ENCODE measurements at places on chromosomes 13 and 19.

DNA sequence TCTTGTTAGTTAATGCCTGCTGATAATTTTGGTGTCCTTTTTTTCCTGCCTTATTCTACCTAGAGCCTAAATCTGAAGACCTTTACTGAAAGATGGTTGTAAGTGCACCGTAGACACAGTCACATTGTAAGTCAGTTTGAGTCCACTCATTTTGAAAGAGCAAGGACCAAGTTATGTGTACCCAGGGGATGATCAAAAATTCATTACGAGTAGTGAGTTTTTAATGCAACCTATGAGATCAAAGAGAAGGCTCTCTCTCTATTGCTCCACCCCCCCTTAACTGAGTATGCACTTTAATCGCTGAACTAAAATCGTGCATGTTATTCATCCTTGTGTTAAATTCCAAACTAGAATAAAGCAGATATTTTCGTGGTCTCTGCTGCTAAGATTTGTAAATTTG lies 1.8 kb downstream of the RAP2A start:
- peaks cover 21% of the 10 kb centered on the region for H3K4me1 ChIP-seq
- no peaks in the 10 kb centered on the region for H3K27me3 ChIP-seq
- H3K27ac ChIP-seq, result no peak overlapping the region
- no peaks in the 10 kb centered on the region for H3K36me3 ChIP-seq
- H3K4me3 ChIP-seq, result peak overlapping the region; percentile 33

- no peaks in the 10 kb centered on the region for H3K36me3 ChIP-seq
- H3K4me1 ChIP-seq, result no peaks in the 10 kb centered on the region
- no peaks in the 10 kb centered on the region for H3K27me3 ChIP-seq
- H3K27ac ChIP-seq, result no peak overlapping the region
- DNase-seq, result no peak
Measured at GRCh38 chr13:68927387-68928026, 1180.1 kb upstream of the ATXN8OS start.

DNA sequence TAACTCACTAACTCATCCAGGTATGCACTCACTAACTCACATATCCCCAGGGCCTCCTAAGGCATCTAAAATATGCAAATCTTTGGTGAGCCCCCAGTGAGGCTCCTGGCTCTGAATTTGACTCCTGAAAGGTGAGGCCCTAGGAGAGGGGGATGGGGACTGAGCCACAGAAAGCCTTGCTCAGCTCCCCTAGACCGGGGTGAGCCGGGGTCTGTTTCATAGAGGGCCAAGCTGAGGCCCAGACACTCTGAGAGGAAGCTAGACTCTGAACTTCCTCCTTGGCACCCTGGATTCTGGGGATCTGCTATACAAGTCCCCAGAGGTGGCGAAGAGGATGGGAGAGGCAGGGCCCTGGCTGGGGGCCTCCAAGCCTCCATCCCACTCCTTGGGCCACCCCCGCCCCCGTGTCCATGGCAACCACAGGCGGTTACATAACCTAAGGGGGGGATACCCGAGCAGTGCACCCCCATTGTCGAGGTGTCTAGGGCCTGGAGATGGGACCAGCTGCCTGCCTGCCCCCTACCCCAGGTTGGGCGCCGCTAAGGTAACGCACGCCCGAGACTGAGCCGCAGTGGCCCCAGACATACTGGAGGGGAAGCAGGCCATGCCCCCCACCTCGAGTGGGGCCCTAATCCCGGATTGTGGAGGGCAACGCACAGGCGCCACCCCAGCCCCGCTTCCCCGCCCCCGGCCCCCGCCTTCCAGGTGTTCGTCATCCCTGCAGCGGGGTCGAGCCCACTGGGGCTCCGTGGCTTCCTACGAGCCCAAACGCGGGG lies 646 bp downstream of the ABHD8 start:
- no peaks in the 10 kb centered on the region for H3K36me3 ChIP-seq
- H3K27ac ChIP-seq, result peak overlapping the region; percentile 53
- no peak for DNase-seq
- no peaks in the 10 kb centered on the region for H3K27me3 ChIP-seq

DNA sequence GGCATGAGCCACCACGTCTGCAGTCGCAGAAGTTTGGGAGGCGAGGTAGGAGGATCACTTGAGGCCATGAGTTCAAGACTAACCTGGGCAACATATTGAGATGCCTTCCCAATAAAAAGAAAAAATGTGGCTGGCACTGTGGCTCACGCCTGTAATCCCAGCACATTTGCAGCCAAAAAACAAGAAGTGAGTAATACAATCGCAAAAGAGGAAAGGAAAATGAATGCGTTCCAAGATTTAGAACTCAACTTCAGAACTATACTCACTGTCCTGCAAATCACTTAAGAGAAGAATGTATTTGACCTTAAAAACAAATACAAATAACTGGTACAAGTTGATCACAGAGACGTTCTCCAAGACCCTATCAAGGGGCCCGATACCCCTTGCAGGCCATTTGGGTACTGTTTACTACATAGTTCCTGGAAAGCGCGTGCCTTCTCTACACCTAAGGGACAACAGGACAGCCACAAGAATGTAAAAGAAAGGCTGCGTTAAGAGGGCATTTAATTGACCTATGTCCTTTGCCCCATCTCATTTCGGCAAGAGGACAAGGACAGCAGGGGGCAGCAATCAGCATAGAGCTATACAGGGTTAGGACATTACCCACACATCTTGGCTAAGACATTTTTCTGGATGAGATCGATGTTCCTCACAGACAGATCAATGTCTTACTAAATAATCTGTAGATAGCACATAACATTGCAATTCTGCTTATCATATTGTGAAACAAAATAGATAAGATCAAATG lies 41.3 kb downstream of the FLT3 start:
- no peaks in the 10 kb centered on the region for H3K27me3 ChIP-seq
- H3K27ac ChIP-seq, result no peak overlapping the region
- no peaks in the 10 kb centered on the region for H3K36me3 ChIP-seq
- no peaks in the 10 kb centered on the region for H3K4me1 ChIP-seq
- DNase-seq, result no peak

GRCh38 chr19:1985588-1986356 lies 29.7 kb downstream of the BTBD2 start:
- DNase-seq, result no peak
- H3K4me1 ChIP-seq, result no peaks in the 10 kb centered on the region
- peaks cover 13% of the 10 kb centered on the region for H3K36me3 ChIP-seq
- H3K4me3 ChIP-seq, result no peak overlapping the region
- no peak overlapping the region for H3K27ac ChIP-seq
- H3K27me3 ChIP-seq, result no peaks in the 10 kb centered on the region

- H3K27me3 ChIP-seq, result no peaks in the 10 kb centered on the region
- no peaks in the 10 kb centered on the region for H3K36me3 ChIP-seq
- no peak overlapping the region for H3K4me3 ChIP-seq
- no peak for DNase-seq
Measured at GRCh38 chr13:65841156-65841555, 1389.0 kb downstream of the PCDH9 start.

DNA sequence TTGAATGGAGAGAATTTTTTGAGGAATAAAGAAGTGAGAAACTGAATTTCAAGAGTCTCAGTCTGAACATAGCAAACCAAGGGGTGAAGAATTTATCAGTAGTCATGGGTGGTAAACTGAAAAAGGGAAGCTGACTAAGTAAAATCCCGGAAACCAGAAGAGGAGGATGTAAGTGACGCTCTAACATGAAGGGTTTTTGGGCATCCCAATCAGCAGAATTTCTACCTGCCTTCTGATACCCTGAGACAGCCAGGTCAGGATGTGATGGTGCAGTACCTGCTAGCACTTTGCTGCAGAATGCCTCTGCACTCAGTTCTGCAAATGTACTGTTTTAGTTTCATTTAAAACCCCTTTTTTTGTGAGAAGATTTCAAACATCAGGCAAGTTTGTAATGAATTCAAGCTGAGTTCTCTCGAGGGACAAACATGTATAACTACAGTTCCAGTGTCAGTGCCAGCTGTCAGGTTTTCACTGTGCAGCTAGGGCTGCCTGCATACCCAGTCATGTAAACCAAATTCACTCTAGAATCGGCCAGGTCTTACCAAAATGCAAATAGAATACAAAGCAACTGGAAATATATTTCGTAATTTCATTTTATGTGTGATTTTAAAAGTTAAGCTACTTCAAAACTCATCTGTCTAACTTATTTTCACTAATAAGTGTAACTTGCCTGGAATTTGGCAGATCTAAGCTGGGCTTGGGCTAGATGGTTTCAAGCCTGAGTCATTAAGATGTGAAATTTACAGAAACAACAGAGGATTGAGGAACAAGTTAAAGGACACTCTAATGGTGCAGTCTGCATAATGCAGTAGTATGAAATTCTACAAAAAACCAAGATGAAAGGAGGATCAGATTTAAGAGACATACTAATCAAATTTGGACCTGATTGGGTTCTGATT lies 13.8 kb downstream of the METTL21C start:
- no peaks in the 10 kb centered on the region for H3K27me3 ChIP-seq
- no peak overlapping the region for H3K4me3 ChIP-seq
- no peak overlapping the region for H3K27ac ChIP-seq
- H3K36me3 ChIP-seq, result no peaks in the 10 kb centered on the region
- no peak for DNase-seq
- H3K4me1 ChIP-seq, result peaks cover 2% of the 10 kb centered on the region

- no peaks in the 10 kb centered on the region for H3K4me1 ChIP-seq
- no peaks in the 10 kb centered on the region for H3K36me3 ChIP-seq
- no peak for DNase-seq
- no peak overlapping the region for H3K27ac ChIP-seq
- no peaks in the 10 kb centered on the region for H3K27me3 ChIP-seq
Measured at GRCh38 chr13:69180034-69180433, 927.6 kb upstream of the ATXN8OS start.

GRCh38 chr13:111479412-111479811 lies 159.0 kb downstream of the TEX29 start:
- no peak for DNase-seq
- no peak overlapping the region for H3K4me3 ChIP-seq
- no peaks in the 10 kb centered on the region for H3K4me1 ChIP-seq

DNA sequence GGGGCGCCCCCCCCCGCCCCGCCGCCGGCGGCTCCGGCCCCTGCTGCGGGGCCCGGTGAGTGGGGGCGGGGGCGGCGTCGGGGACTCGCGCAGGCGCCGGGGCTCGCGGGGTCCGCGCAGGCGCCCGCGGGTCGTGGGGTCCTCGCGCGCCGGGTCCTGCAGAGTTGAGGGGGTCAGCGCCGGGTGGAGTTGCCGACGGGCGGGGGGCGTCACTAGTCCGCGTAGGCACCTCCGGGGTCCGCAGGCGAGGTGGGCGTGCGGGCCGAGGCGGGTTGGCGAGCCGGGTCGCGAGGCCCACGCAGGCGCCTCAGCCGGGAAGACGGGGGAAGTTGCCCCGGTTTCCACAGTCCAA lies 365 bp downstream of the PPP6R1 start:
- no peaks in the 10 kb centered on the region for H3K36me3 ChIP-seq
- H3K4me3 ChIP-seq, result peak overlapping the region; percentile 82
- H3K27ac ChIP-seq, result peak overlapping the region; percentile 91
- H3K4me1 ChIP-seq, result peaks cover 44% of the 10 kb centered on the region
- no peaks in the 10 kb centered on the region for H3K27me3 ChIP-seq
- DNase-seq, result peak; percentile 71

DNA sequence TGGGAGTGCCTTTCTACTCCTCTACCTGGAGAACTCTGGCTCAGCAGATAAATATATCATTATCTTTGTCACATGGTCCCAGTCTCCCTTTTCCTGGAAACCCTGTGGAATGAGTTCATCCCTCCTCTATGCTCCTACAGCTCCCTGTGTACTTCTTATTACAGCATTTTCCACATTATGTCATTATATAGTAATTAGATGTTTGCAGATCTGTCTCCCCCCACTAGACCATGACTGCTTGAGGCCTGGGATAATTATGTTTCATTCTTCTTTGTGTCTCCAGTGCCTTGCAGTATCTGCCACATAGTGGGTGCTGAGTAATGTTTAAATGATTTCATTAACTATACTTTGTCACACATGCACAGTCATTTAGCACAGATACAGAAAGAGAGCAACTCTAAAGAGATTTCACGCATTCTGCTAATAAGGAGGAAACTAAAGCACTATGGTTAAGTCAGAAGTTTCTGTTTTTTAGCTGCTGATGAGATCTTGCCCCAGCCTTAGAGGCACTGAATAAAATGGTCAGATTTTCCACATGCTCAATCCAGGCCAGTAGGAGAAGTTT lies 66.1 kb upstream of the DIAPH3 start:
- H3K27ac ChIP-seq, result no peak overlapping the region
- DNase-seq, result no peak
- H3K4me3 ChIP-seq, result no peak overlapping the region
- no peaks in the 10 kb centered on the region for H3K36me3 ChIP-seq
- H3K4me1 ChIP-seq, result no peaks in the 10 kb centered on the region

DNA sequence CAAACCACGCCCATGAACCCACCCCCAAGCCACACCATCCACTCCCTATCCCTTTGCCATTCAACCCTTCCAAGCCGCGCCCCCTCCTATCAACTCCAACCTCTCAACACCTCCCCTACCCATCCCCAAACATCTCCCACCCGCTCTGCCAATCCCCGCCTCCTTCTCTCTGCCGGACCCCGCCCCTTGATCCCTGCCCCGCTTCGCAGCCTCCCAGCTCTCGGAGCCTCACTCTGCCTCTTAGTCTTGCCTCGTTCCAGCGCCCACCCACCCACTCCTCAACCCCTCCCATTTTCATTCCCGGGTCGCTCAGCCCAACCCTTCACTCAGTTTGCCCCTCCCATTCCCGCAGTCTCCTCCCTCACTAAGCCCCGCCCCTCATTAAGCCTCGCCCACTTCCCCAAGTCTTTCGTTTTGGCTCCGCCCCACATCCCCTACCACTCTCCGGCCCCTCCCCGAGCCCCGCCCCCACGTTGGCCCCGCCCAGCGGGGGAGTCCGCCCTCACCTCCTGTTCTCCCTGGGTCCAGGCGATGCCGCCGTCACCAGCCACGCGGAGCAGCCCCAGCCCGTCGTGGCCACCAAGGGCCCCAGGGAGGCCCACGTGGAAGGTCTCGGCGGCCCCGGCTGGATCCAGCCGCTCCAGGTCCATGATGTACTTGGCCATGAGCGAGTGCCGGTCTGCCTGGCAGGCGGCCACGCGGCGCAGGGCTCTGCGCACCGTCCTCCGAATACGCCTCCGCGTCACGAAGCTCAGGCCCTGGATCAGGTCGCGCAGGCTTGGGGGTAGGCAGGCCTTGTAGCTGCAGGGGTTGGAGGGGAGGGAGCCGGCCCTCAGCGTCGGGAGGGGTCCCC lies 5.7 kb downstream of the JAK3 start:
- peaks cover 30% of the 10 kb centered on the region for H3K4me1 ChIP-seq
- peak overlapping the region; percentile 38 for H3K27ac ChIP-seq
- H3K4me3 ChIP-seq, result no peak overlapping the region
- H3K27me3 ChIP-seq, result no peaks in the 10 kb centered on the region

- no peaks in the 10 kb centered on the region for H3K36me3 ChIP-seq
- no peaks in the 10 kb centered on the region for H3K4me1 ChIP-seq
- no peak for DNase-seq
- peaks cover 30% of the 10 kb centered on the region for H3K27me3 ChIP-seq
- H3K4me3 ChIP-seq, result no peak overlapping the region
- H3K27ac ChIP-seq, result no peak overlapping the region
Measured at GRCh38 chr13:23902975-23903905, 5.9 kb upstream of the C1QTNF9B start.

Data from CD8-positive, alpha-beta memory T cell (primary cell).